ENCODE measurements at places on chromosomes 1 and 21.

- no peak for DNase-seq
Measured at GRCh38 chr1:231701306-231701705, 74.7 kb downstream of the DISC1 start.

DNA sequence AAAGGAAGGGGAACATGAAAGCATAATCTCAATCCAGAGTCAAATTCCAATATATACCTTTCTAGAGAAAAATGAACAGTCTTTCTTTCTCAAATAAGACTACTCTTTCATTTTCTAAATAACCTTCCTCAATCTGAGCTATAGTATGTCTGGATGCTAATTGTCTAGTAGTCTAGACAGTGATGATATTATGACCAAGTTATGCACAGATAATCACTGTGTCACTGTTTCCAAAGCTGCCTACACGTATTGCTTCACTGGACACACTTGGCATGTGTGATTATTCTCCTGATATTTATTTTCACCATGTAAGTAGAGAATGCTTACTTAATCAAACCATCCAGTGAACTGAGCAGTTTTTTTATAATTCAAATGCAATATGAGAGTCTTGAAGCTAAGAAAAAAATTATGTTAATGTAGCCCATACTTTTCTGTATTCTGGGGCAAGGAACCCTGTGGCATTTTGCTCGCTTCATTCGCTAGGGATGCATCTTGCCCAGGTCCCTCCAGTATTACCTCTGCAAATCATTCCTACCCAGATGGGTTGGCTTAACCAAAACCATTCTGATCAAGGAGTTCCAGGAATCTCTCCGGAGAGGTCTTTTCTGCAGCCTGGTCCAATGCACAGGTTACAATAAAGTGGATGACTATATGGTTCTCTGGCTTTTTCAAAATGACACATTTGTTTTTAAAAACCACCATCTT, 303.1 kb upstream of the RUNX1 start:
- DNase-seq = no peak

GRCh38 chr1:205325334-205325884, 3.9 kb upstream of the NUAK2 start:
- DNase-seq = no peak

- DNase-seq = no peak
Measured at GRCh38 chr1:19619697-19620384, 24.3 kb upstream of the NBL1 start.

DNA sequence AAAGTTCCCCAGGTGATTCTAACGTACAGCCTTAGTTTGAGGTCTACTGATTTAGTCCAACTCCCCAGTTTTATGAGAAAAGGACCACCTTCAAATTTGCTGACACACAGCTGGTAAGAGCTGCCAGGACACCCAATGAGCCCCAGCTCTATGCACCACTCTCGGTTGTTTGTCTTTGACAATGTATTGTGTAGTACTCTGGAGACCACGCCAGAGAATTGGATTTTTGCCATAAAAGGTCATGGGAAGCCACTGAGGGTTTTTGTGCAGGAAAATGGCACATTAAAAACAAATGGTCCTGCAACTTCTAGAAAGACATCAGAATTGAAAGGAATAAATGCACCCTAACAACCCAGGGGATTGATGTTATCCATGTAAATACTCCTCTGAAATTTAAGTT, 7.1 kb upstream of the IER5 start:
- no peak for DNase-seq

DNA sequence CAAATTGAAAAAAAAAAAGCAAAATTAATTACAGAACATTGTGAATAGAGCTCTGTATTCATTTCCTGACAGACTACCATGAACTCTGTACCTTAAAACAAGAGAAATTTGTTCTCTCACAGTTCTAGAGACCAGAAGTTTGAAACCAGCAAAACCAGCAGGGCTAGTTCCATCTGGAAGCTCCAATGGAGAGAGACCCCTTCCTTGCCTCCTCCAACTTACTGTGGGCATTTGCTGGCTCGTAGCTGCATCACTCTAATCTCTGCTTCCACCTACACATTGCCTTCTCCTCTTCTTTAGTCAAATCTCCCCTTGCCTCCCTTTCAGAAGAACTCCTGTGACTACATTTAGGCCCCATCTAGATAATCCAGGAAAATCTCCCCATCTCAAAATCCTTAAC, 56.5 kb downstream of the SYDE2 start:
- DNase-seq = no peak

DNA sequence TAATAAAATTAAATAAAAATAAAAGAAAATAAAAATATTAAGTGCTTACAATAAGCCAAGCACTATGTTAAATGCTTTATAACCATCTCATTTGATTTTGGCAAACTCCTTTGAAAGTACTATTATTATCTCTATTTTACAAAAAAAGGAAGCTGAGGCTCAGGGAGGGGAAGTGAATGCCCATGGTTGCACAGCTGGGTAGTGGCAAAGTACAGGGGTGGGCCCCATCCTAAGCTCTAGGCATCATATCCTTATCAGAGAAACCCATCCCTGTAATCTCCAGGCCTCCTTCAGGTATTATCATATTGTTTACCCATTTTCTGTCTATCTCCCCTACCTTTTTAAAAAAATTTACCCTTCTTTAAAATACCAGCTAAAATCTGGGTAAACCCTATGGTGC, 2.3 kb upstream of the MED18 start:
- DNase-seq = no peak

- no peak for DNase-seq
Measured at GRCh38 chr1:19414515-19415121, 70.7 kb downstream of the CAPZB start.

DNA sequence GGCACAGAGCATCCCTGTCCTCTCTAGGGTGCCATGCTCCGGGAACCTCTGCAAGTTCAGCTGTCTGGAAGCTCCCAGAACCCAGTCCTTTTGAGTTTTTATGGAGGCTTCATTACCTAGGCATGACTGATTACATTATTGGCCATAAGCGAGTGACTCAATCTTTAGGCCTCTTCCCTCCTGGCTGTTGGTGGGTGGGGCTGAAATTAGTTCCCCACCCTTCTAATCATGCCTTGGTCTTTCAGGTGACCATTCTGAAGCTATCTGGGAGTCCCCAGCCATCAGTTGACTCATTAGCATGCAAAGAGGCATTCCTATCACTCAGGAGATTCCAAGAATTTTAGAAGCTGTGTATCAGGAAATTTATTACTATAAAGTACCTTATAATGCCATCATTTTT, 46.6 kb downstream of the WLS start:
- no peak for DNase-seq

DNA sequence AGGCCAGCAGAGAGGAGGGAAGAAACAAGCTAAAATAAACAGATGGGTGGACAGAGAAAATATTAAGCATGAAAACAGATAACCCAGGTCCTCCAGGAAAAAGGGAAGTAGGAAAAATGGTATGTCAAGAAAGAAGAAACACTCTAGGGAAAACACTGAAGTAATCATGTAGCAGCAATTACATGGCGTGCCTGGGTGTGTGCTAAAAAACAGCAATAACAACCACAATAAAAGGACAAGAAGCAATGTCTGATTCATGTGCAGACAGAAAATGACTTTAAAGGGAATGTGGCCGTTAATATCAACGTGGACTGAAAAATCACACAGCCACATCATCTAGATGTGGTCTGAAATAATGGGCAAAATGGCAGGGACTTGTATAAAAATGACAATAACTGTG, 369.7 kb downstream of the PTBP2 start:
- DNase-seq = no peak

DNA sequence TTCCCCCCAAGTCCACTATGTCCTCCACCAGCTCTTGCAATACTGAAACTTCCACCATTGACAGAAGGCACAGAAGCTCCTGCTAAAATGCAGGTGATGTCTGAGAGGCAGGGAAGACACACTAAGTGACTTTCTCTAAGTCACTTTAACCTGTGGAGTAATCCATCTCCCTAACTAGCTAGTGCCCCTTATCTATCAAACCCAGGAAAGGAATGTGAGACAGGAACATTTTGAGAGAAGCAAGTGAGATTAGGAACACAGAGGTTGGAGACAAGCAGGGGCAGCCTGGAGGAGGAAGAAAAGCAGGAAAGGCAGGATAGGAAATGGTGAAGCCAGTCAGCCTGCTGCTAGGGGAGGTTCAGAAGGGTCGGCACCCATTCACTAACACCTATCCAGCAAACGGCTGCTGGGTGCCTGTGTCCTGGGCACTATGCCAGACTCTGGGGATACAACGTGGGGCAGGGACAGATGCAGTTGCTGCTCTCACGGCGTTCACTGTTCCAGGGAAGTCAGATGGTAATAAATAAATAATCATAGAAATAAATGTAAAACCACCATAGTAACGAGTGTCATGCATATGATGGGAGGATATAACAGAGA, 7.0 kb downstream of the GPA33 start:
- DNase-seq = no peak

DNA sequence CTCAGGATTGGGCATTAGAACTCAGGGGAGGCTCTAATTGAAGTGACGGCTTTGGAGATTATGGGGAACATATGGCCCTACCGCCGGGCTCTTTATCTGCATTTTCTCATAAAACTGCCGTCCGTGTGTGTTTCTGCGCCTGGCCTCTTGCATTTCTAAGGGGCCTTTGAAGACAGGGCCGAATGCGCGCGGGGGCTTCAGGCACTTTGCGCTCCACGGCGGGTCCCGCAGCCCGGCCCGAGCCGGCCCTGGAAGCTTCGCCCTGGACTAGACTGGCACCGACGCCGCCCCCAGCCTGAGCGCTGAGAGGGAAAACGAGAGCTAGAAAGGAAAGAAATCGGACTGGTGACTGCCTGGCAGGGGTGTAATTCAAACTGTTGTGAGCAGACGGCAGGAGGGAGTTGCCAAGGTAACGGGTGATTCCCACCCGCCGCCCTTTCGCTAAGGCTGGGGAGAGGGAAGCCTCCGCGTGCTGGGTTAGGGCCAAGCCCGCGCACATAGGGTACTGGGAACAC, 120.7 kb downstream of the LMX1A start:
- no peak for DNase-seq

DNA sequence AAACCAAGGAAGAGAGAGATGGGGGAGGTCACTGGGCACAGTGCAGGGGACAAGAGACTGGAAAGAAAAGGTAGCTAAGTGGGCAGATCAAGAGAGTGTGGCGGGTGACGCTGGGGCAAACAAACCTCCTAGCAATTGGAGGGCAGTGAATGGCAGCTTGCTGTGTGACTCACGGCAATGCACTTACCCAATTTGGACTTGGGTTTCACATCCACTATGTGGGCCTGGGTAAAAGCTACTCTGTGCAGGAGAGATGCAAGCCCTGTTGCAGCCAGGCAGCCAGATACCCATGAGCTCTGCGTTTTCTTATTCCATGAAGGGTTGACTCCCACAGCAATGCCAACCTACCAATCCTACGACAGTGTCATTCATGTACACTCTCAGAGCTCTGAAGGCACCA, 9.5 kb downstream of the PLXNA2 start:
- DNase-seq = no peak

DNA sequence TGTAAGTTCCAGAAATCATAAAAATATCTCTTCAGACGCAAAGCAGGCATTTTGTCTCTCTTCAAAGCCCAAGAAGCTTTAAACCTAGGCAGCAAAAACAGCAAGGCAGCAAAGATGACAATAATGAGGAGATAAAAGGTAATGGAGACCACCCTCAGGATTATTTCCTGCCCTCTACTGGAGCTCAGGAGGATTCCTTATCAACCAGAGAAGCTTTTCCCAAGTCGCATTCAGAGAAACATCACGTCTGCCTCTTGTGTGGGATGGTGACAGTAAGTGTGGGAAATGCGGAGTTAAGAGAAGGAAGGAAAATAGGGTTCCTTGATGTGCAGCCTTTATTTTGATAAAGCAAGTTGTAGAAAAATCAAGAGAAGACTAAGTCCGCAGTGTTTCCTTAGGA, 365.8 kb downstream of the RGS7 start:
- DNase-seq = no peak

DNA sequence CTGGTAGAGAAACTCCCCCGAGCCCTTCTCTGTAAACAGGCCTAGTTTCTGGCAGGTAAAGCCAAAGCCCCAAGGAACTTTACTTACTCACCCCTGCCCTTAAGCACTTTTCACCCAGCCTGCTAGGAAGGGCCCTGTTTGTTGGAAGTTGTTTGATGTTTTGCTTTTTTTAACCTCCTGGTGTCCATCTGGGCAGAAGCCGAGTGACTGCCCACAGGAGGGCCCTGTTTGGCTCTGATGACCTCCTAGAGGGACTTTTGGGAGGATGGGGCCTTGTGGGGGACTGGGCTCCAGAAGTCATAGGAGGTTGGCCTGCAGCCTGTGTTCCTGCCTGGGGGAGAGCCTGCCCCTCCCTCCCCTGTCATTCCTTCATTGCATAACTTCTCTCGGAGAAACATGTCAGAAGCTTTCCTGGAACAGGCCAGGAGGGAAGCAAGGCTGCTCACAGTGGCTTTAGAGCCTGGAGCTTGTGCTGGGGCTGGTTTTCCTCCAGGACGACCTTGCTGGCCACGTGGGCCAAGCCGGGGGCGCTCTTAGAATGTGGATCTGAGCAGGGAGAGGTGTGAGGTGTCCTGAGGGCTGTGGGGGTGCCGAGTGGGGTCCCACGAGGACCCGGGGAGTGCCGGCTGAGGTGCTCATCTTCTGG, 33.9 kb downstream of the COQ8A start:
- no peak for DNase-seq

- no peak for DNase-seq
Measured at GRCh38 chr1:9822897-9823692, 670 bp downstream of the CLSTN1 start.

- no peak for DNase-seq
Measured at GRCh38 chr1:211577277-211577818, 1.6 kb downstream of the SLC30A1 start.

DNA sequence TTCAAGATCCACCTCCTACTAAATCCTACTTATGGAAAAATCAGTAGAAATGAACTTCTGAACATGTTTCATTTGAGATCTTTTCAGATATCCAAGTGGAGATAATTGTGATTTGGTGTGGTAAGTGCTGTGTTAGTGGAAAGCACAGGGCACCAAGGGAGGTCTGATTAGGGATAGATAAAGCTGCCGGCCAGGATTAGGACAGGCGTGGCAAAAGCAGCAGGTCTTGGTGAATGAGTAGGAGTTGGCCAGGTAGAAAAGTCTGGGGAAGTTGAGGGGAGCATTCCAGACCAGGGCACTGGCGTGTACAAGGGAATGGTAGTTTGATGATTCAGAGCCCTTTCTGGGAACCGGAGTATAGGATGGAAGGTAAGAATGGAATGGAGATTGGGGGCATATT, 47.8 kb downstream of the AZIN2 start:
- DNase-seq = no peak

- DNase-seq = no peak
Measured at GRCh38 chr21:45607021-45607908, 36.3 kb upstream of the PCBP3 start.

GRCh38 chr1:210376836-210377372, 48.2 kb downstream of the HHAT start:
- DNase-seq = no peak
